ENCODE measurements at places on chromosomes 6 and 20.

GRCh38 chr6:97154015-97154414, 129.0 kb downstream of the MMS22L start:
- DNase-seq, result no peak

DNA sequence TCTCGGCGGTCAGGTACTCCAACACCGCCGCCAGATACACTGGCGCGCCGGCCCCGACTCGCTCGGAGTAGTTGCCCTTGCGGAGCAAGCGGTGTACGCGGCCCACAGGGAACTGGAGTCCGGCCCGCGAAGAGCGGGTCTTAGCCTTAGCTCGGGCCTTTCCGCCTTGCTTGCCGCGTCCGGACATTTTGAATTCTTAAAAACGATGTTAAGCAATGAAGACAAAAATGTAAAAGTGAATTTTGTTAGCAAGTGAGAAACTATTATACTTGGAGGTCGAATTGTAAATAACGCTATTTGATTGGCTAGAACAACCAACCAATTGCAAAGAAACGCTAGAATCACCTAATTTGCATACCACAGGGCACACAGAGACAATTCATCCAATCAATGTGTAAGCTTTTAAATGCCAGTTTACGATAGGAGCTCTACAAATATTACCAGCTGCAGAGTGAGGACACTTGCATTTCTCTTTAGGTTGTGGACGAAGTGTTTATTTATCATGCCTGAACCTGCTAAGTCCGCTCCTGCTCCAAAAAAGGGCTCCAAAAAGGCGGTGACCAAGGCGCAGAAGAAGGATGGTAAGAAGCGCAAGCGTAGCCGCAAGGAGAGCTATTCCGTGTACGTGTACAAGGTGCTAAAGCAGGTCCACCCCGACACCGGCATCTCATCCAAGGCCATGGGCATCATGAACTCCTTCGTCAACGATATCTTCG, 112.0 kb downstream of the HFE start:
- DNase-seq, result no peak

- no peak for DNase-seq
Measured at GRCh38 chr6:48744948-48745347, 634.0 kb upstream of the PTCHD4 start.

DNA sequence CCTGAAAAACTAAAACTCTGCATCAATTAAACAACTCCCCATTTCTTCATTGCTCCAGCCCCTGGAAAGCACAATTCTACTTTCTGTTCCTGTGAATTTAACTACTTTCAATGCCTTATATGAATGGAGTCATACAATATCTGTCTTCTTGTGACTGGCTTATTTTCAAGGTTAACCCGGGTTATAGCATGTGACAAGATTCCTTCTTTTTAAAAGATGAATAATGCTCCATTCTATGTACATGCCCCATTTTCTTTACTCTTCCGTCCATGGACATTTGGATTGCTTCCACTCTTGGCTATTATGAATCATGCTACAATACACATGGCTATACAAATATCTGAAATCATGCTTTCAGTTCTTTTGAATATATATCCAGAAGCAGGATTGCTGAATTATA, 334.9 kb upstream of the ID4 start:
- DNase-seq, result no peak

DNA sequence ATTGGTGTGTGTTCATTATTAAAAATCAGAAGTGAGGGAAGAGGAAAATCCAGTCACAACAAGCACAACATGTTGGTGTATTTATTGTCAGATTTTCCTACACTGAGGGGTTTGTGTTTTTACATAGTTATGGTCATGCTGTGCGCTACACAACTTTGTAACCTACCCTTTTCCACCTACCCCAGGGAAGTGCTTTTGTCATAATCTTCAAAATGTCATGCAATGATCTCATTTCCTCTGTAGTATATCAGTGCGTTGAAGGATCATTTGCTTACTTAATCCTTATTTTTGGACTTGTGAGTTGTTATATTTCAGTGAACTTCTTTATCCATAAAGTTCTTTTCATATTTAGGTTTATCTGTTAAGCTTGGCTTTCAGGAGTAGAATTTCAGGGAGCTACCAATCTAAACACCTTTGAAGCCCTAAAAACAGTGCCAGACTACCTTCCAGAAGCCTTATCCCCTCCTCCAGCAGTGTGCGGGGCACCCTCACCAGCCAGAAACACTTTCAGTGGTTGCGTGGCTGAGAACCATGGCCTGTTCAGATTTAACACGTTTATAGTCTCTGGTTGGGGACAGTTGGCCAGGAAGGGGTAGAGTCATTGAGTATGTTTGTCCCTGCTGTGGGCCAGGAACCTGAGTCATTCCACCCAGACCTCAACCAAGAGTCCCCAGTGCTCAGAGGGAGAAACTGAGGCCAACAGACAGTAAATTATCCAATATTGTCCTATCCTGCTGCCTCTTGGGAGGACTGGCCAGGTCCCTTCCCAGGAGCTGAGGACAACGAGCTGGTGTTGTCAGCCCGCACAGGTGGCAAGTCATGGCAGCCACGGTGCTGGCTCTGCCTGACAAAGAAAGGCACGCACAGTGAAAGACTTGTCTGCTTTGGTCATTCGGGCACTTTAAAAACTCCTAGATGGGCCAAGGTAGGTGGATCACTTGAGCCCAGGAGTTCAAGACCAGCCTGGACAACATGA, 40.3 kb downstream of the STK35 start:
- no peak for DNase-seq

DNA sequence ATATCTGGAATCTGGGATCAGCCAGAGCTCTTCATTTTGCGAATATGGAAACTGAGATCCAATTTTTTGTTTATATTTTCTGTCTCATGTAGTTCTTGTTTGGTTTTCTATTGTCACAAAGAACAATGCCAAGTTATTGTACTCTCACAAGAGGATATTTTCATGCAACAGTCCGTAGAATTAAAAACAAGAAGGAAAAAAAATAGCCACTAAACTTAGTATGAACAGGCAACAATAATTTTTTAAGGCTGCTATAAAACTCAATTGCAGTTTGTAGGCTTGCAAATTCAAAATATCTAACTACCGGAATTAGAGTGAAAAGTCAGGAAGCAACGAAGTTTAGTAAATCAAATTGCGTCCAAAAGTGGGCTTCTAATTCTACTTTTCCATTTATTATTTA, 1.2 kb downstream of the POPDC3 start:
- DNase-seq, result no peak

- DNase-seq, result no peak
Measured at GRCh38 chr6:11596640-11597237, 59.2 kb downstream of the TMEM170B start.

DNA sequence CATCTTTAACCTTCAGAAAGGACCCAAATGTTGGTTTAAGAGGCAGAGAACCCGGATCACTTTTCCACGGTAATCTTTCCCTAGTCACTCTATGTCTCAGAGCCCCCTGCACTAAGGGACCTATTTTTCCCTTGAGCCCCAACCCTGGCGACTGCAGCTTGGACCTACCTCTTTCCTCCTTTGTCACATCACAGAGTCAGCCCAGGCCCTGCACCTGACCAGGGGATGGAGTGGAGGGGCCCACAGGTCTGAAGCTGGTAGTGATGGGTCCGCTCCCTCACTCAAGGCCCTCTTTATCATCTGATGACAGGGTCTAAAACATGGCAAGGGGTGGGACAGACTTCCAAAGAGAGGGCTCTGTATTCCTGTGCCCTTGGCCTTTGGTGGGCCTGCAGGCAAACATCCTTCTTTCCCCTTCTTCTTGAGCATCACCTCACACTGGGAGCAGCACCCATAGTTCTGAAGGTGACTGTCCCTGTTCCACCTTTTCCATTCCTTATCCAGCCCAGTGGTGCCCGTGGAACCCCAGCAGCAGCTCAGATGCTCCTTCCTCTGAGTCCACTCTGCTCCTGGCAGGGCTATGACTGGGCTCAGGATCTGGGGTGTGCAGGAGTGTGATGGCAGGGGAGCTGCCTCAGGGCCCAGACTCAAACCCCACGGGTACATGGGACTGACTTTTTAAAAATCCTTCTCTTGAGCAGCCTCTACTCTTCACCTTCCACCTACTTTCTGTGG, 6.3 kb downstream of the RAET1L start:
- no peak for DNase-seq

GRCh38 chr6:166595061-166595780, 8.7 kb upstream of the RAMACL start:
- no peak for DNase-seq

DNA sequence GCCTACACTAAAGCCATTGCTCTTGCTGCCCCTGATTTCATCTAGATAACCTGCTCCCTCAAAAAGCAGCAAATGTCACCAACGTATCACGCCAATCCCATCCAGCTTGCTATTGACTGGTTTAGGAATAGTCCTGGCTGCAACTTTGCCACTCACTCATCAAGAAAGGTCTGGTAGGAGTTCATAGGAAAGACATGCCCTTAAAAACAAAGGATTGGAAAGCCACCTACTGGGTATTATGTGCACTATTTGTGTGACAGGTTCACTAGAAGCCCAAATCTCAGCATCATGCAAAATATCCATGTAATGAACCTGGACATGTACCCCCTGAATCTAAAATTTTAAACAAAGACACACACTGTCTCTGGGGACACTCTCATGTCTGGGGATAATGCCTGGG, 170.4 kb upstream of the COL21A1 start:
- DNase-seq, result no peak

DNA sequence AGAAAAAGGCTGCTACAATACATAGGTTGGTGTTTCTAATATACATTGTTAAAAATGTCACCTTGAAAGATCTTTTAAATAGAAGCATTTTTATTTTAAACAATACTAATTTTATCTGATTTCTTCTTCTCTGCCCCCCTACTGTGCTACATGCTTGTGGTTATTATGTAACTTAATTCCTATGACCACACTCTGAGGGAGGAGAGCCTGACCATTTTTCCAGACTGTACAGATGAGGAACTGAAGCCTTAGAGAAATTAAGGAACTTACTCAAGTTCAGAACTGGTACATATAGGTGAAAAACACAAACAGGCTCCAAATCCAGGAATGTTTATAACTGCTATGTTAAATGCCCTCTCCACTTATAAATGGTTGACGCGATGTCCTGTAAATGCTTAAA, 43.4 kb upstream of the ARHGAP18 start:
- no peak for DNase-seq

DNA sequence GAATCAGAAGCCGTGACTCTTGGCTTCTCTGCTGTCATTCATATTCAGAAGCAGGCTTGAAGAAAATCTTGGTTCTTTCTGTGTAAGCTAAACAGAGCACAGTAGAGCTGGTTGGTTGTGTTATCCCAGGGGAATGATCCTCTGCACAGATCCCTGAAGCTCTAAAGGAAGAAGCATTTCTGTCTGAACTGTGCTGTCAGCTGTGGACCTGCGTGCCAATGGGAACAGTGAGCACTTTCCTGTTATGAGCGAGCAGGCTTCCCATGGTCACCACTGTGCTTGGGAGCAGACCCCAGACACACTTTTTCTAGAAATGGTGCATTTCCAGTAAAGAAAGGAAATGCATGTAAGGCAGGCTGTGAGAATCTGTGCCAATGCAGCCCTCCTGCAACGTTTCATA, 490.2 kb downstream of the EPM2A start:
- no peak for DNase-seq

DNA sequence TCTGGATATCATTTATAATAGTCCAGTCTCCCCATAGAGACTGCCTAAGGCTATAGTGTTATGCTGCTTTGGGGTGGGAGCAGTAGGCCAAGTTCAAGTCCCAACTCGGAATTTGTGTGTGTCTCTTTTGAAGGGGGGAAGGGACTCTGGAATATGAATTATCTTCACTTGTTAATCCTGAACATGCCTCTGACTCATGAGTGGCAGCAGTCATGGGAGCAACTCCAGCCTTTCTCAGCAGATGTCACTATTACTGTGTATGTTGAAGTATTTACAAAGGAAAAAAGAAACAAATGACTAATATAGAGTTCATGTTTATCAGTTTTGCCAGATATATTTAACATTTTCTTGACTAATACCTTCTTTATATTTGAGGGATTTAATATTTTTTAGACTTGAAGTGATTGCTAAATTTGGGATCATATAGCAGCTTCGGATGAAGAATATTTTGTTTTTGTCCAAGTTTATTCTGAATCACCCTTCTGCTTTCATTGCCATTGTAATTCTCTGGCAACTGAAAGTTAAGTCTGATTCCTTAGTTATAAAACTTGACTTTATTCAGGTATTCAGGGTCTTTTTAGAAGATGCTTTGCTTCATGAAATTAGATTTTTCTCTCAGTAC, 23.4 kb downstream of the FAM217A start:
- no peak for DNase-seq

Data from activated gamma-delta T cell treated with anti-CD3 and anti-CD28 coated beads, Interleukin-2, amount 50 U/mL, for 16 hours (primary cell).